ACHN (cell line): ENCODE measurements at places on chromosomes 2 and 18.

DNA sequence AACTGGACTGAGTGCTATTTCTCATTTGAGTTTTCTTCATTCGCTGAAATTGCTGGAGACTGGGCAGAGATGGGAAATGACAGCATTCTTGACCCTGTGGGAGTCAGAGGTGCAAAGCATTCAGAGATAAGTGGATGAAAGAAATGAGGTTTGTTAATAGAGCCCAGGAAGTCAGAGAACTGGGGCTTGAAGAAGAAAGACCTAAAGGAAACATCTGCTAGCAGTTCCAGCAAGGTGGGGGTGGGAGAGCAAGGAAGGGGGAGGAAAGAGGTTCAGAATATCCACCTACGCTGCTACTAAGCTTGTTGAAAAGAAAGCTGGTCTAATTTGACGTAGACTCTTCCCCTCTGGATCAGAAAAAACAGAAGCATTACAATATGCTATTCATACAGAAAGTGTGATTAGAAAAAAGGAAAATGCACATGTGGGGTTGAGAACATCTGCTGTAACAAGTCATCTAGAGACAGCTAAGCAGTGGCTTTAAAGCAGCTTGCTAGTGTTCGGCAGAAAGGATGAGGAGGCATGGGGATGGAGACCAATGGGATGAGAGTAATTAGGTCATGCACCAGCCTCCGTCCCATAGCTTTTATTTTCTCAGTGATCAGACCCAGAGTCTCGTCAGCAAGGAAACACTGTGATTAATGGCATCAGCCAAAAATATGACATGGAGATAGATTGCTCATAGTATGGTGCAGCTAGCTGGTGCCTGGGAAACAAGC is 29.7 kb downstream of the NAB1 start:
- DNase-seq = no peak

- peak; percentile 29 for DNase-seq
Observed at GRCh38 chr2:197514754-197515153, 1.1 kb upstream of the MOB4 start.

DNA sequence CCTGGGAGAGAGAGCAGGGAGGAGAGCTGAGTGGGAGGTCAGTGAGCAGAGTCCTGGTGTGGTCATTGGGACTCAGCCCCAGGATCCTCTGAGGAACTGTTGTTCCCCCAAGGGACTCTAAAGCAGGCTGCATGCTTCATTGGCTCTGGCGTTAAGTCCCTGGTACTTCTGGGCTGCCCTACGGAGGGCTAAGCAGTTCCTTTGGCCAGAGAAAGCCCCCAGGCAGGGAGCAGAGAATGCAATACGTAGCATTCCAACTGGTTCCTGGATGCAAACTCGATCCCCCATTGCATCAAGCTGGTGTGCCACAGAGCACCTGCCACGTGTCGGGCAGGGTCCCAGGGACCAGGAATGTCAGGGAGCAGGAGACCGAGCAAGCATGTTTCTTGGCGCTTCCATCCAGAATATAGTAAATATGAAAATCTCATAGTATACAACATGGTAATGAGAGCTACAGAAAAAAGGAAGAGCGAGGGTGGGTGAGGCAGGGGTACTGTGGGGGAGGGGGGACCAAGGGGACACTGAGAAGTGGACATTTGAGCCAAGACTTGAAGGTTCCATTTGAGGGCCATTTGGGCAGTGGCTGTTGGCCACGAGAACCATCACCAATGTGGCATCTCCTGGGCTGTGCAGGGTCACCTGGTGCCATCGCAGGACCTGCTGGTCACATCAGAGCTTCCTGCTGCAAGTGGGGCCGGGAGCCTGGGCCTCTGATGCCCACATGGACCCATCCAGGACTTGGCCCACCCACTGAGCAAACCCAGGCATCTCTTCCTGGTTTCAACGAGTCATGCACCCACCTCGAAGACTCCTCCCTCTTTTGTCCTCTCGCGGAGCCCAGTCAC is 160.4 kb downstream of the ASB1 start:
- DNase-seq = no peak

GRCh38 chr2:44807201-44808025 is 134.1 kb upstream of the SIX3 start:
- no peak for DNase-seq

GRCh38 chr2:74051504-74051903 is 66.8 kb downstream of the TET3 start:
- no peak for DNase-seq

DNA sequence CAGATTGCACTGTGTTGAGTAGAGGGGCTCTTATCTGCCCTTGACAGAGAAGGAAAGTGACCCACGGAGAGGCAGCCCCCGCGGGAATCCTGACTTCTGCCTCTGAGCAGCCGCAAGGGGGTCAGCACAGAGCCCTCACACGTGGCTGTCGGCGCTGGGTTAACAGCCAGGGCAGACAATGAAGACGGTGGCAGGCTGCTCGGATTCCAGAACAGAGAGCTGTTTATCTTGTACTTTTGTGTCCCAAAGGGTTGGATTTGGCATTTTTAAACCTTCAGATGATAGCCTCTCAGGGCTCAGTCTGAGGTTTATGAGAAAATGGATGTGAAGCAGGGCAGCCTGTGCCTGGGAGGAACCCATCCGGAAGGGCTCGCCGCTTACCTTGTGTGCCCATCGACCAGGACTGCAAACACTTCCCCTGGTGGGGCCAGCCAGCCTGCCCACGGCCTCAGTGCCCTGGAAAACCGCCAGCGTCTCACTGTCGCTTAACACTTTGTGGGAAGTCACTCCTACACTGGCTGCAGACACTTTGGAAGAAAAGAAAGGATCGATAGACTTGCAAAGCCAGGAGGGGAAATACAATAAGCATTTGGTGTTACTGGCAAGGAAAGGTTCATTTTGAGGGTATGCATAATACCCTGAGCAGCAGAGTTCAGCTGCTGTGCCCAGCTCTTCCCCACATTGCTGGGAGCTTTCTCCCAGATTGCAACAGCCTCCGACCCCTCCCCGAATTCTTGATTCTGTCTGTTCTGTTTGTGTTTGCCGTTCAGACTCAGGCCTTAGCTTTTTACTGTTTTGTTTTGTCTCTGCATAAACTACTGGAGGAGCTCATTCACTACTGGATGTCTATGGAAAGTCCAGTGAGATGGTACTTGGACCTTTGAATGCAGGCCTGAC is 325.3 kb upstream of the MYT1L start:
- no peak for DNase-seq

DNA sequence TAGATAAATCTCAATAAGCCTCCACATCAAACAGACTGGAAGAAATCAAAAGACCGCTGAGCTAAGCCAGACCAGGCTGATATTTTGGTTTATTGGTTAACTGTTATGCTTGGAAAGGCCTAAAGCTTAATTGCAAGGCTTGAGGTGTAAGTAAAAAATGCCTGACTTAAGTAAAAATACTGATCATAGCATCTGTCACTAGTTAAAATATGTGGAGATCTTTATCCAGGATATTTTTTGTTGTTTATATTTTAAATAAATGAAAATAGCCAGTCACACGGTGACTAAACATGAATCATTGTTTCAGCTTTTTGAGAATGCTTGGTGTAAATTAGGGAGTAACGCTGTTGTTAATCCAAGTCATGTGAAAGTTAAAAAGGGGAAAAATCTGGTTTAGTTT is 127.9 kb downstream of the THADA start:
- DNase-seq = no peak

DNA sequence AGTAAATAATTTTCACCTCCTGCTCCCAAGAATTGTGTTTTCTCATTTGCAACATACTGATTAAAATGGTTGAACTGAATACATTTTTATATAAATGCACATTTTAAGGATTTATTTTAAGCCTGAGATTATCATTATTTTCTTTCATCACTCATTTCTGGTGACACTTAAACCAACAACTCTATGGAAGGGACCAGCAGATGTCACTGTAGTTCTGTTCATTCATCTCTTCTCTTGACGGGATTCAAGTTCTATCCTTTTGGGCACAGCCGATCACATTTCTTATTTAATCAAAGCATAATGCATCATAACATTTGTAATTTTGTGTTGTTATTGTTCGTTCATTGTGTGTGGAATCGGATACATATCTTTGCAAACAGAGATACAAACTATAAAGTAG is 417.9 kb downstream of the HRH4 start:
- DNase-seq = peak; percentile 30

DNA sequence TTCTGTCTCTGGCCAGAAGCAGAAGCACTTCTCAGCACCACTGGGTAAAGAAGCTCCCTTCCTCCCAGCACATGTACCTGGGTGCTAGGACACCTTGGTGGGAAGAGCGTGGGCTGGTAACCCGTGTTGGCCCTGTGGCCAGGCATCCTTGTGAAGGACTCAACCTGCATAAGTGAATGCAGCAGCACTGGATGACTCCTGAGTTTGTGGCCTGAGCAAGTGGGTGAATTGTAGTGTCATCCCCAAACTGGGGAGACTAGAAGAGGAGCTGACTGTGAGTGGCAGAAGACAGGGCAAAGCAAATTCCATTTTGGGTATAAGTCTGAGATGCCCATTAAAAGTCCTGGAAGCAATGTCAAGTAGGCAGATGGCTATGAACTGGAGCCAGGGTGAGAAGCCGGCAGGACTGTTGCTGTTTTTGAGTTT is 63.4 kb downstream of the STAT1 start:
- peak; percentile 44 for DNase-seq

DNA sequence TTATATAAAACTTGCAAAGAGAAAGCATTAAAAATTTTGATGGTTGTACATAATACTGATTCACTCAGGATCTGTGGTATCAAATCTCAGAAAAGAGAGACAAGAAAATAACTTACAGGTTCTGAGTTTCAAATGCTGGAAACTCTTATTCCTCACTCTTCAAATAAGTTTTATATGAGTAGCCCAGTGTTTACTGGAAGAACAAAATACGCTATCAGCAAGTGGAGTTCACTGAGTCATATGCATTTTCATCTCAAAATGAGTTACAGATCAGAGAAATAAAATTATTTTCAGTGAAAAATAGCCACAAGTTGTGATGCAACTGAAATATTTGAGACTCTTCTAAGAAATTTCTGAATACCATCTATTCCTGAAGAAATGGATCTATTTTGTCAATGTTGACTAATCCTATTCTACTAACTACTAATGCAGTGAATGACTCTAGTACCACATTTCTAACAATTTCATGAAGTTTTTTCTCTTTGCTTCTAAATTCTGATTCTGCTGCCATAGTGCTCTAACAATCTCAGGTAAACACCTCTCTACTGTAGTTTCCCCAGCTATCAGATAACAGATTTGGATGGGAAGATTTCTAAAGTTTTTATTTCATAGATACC is 391.7 kb downstream of the ZEB2 start:
- DNase-seq = no peak

- peak; percentile 70 for DNase-seq
Observed at GRCh38 chr2:177165061-177165583, 47.5 kb upstream of the HNRNPA3 start.

DNA sequence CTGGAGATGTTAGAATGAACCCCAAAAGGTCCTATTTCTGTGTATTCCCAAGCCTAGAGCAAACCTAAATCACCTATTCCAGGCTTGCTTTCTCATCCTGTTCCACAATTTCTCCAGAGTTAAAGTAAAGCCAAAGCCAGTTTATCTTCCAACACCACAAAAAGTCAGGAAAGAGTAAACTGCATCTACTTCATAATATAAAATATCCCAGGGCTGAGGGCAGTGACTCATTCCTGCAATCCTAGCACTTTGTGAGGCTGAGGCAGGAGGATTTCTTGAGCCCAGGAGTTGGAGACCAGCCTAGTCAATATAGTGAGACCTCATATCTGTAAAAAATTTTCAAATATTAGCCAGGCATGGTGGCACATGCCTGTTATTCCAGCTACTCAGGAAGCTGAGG is 241.4 kb downstream of the CDH20 start:
- no peak for DNase-seq

DNA sequence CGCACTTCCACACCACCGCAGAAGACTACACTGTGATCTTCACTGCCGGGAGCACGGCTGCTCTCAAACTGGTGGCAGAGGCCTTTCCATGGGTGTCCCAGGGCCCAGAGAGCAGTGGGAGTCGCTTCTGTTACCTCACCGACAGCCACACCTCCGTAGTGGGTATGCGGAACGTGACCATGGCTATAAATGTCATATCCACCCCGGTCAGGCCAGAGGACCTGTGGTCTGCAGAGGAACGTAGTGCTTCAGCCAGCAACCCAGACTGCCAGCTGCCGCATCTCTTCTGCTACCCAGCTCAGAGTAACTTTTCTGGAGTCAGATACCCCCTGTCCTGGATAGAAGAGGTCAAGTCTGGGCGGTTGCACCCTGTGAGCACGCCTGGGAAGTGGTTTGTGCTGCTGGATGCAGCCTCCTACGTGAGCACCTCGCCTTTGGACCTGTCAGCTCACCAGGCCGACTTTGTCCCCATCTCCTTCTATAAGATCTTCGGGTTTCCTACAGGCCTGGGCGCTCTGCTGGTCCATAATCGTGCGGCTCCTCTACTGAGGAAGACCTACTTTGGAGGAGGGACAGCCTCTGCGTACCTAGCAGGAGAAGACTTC is 12.5 kb downstream of the MOCOS start:
- DNase-seq = no peak

DNA sequence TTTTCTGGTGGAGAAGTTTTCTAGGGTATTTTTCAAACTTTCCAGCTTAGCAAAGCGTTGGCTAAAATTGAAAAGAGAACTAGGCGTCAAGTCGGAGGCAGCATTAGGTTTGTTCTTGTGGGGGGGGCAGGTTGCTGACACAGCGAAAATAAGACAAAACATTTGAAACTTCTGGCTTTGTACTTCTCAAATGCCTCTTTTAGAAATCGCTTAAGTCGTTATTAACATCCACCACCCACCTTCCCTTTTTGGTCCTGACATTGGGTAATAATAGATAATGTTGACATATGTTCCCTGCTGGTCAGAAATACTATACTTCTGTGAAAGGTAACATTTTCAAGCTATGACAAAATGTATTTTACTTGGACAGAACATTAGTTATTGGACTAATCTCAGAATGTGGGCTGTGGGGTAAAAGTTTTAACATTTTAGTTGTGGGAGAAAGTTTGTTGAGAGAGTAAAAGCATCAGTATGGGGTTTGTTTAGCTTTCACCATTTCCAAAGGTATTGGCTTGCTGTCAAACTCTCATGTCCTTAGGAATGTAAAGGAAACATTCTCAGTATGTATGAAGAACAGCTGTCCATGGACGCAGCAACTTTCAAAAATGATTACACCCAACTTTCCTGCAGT is 88.1 kb upstream of the ZEB2 start:
- no peak for DNase-seq

- DNase-seq = peak; percentile 1
Observed at GRCh38 chr18:12282442-12283039, 25.5 kb upstream of the TUBB6 start.

- no peak for DNase-seq
Observed at GRCh38 chr2:29053223-29053622, 21.1 kb downstream of the PCARE start.

- no peak for DNase-seq
Observed at GRCh38 chr2:217325251-217325650, 465.4 kb upstream of the TNP1 start.

DNA sequence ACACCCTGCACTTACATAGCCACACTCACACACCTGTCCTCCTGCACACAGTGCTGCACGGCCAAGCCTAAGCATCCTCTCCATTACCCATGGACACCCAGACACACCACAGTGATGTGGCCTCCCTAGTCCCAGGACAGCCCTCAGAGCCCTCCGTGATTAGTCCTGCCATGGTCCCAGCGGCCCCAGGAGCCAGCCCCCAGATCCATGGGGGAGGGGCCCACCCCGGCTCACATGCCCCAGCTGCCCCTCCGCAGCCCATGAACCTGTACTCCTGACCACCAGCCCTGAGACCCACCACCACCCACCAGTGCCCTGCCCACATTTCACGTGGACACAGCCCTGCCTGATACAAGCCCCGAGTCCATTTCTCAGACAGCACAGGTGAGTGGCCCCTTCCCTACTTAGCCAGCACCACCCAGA is 8.1 kb upstream of the DUSP2 start:
- no peak for DNase-seq
